Activated CD8-positive, alpha-beta T cell treated with anti-CD3 and anti-CD28 coated beads for 36 hours (primary cell): ENCODE measurements at places on chromosomes 3 and 15.

- no peak for DNase-seq
These were observed 54.2 kb upstream of the RPL32 start for GRCh38 chr3:12895391-12896062.

- no peak for DNase-seq
These were observed 56.3 kb downstream of the HMG20A start for GRCh38 chr15:77476995-77477394.

- DNase-seq: no peak
These were observed 83.1 kb upstream of the RPL32 start for GRCh38 chr3:12924437-12924836.

DNA sequence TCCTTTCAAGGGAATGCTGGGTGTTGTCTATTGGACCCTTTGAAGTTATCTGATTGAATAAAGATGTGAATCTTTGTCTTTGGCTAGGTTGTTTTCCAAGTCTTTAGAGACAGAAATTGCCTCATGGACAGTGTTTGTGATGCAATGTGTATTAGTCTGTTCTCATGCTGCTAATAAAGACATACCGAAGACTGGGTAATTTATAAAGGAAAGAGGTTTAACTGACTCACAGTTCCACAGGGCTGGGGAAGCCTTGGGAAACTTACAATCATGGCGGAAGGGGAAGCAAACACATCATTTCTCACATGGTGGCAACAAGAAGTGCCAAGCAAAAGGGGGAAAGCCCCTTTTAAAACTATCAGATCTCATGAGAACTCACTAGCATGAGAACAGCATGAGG lies 88.8 kb upstream of the PLXND1 start:
- DNase-seq: no peak

DNA sequence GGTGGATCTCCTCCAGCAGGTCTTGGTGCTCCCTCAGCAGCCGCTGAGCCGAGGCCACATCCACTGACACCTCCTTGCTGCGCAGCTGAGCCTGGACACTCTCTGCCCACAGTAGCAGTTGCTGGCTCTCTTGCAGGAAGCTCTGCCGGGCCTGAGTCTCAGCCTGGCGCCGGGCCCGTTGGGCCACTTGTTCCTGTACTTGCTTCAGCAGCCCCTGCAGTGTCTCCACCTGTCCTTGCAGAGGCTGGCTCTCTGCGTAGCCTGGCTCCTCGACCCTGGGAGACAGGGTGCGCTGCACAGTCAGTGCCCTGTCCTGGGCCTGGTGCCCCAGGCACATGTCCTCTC lies 15.5 kb downstream of the SPTBN5 start:
- DNase-seq: no peak

- no peak for DNase-seq
These were observed 18.5 kb downstream of the MGA start for GRCh38 chr15:41678742-41679141.
